CMK (cell line): ENCODE measurements at places on chromosomes 11 and 22.

DNA sequence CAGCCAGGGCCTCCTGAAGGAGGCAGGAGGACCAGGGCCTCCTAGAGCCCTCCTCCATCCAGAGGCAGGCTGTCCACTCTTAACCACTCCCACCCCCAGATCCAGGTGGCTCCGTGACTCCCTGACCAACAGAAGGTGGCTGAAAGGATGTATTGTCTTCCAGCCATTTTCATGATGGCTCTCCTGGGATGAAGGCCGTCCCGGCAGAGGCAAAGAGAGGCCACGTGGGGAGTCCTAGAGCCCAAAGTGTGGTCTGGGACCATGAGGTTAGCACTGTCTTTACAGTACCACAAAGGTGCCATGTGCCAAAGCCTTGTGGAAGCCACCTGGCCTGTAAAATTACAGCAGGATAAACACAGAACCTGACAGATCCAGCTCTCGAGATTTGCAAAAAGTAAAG is 42.3 kb downstream of the DUSP8 start:
- no peak for DNase-seq

GRCh38 chr11:19691815-19692500 is 20.7 kb upstream of the NAV2 start:
- no peak for DNase-seq

- DNase-seq: no peak
These were observed 305.5 kb downstream of the DDX10 start for GRCh38 chr11:108970221-108970991.

DNA sequence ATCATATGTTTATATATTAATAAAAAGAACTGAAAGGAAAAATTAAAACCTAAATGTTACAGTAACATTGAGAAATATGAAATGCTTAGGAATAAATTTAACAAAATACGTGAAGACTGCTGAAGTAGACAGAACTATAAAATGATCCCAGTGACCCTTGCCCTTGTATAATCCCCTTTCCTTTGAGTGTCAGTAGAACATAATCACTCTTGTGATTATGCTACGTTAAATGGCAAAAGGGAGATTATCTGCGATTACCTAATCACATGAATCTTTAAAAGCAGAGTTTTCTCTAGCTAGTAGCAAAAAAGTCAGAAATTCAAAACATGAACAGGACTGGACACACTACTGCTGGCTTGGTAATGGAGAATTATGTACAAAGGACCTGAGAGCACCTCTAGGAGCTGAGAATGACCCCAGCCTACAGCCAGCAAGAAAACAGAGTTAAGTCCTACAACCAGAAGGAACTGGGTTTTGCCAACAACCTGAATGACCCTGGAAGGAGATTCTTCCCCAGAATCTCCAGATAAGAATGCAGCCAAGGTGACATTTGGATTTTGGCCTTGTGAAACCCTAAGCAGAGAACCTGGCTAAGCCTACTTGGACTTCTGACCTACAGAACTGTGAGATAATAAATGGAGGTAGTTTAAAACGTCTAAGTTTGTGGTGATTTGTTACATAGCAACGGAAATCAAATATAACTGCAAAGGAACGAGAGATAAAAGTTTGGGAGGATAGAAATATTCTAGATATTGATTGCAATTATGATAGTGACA is 157.2 kb downstream of the ATG16L2 start:
- DNase-seq: no peak

- DNase-seq: no peak
These were observed 11.2 kb upstream of the MUC6 start for GRCh38 chr11:1047595-1048156.

DNA sequence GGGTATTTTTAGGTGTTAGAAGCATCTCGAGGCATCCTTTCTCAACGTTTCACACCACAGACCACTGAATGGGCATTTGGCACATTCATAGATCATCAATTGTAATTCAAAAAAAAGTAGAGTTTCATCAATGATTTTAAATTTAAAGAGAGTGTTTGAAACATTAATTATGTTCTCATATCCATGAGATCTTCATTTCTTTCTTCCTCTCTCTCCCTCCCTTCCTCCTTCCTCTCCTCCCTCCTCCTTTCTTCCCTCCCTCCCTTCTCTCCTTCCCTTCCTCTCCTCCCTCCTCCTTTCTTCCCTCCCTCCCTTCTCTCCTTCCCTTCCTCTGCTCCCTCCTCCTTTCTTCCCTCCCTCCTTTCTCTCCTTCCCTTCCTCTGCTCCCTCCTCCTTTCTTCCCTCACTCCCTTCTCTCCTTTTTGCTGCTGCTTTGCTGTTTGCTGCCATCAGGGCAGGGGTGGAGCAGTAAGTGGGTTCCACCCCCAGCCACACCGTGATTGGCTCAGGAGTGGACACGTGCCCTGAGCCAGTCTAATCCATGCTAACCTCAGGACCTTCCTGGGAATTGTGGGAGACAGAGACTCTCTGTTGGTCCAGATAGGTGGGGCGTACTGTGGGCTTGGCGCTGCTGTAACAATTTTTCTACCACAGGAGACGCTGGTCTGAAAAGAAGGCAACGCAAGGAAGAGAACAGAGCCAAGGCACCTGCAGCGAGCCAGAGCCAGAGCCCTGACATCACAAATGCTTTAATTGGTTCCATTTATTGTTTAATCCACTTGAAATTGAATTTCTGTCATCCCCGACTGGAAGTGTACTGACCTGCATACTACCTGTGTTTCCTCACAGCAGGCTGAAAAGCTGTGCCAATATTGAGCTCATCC is 33.7 kb upstream of the APOBEC3A start:
- no peak for DNase-seq

- DNase-seq: no peak
These were observed 380.6 kb downstream of the CADM1 start for GRCh38 chr11:115123641-115124040.

DNA sequence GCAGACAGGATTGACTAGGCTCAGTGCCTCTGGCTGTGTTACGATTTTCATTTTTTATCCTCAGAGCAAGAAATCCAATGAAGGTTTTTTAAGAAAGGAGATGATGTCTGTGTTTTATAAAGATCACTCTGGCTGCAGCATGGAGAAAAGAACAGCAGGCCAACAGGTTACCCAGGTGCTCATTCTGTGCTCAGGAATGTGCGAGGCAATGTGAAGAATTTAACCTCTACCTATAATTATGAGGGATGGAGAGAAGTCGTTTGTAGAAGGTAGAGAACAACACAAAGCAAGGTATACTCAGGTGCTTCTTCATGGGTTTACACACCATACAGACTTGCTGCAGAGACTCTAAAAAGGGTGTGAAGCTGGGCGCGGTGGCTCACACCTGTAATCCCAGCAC is 10.0 kb upstream of the RTCB start:
- no peak for DNase-seq

- no peak for DNase-seq
These were observed 115.9 kb downstream of the C11orf65 start for GRCh38 chr11:108351468-108351867.

DNA sequence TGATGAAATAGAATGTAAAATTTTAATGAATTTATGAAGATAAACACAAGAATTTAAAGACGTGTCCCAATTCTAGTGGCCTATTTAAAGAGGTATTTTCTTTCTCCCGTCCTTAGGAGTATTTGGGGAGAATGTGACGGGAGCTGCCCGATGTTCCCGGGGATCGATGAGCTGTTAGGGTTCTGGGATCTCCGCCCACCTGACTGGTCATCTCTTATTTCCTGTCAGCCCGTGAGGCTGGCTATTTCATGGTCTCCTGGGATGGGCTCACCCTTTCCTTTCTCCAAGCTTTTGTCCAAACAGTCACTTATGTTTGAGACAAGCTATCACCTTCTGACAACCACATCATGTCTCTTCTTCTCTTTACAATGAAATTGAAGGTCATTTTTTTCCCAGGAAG is 16.9 kb upstream of the CLMP start:
- no peak for DNase-seq

DNA sequence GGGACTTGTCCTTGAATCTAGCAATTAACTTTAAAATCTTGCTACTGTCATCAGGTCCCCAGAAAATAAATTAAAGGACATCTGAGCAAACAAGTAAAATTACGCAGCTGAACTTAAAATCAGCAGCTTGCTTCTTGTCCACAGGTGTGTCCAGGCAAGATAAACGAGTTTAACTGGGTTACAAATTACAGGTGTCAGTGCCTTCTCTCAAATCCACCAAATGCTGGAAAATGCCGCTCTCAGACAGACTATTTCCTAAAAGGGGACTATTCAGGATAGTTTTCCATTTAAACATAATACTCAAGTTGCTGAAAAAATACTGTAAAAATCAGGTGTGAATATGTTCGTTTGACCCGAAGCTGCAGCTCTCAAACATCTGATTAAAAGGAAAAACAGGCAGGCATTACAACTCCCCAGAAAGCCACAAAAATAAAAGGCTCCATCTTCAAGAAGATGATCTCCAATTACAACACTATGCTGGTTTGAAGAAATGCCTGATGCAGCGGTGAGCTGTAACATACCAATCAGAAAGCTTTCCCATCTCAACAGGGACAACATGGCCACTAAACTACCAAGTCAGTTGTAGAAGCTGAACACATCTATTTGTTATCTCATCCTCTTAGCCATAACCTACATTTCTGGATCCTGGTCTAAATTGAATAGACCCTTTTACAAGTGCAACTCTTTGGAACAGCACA is 82.1 kb downstream of the CADM1 start:
- DNase-seq: no peak

DNA sequence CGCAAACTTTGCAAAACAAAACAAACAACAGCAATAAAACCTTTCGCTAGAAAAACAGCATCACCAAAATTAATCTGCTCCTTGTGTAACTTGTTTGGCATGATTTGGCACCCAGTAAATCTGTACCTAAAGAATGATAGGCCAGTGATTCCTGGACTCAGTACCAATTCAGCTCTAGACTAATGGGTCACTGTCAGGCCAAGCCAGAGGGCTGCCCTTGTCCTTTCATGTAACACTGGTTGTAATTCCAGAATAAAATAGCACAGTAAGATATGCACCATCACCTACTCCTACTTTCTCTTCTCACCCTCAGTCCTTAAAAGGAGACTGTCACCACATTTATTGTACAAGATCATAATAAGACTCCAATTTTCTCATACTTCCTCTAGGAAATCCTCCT is 341.6 kb upstream of the PITPNB start:
- no peak for DNase-seq

GRCh38 chr11:1084561-1085439 is 10.1 kb downstream of the MUC2 start:
- no peak for DNase-seq
